NCI-H774 (cell line): ENCODE measurements at places on chromosomes 13 and 19.

GRCh38 chr13:45733361-45733760, 31.2 kb downstream of the CBY2 start:
- DNase-seq: no peak

GRCh38 chr13:113598081-113598410, 13.5 kb downstream of the TFDP1 start:
- no peak for DNase-seq

DNA sequence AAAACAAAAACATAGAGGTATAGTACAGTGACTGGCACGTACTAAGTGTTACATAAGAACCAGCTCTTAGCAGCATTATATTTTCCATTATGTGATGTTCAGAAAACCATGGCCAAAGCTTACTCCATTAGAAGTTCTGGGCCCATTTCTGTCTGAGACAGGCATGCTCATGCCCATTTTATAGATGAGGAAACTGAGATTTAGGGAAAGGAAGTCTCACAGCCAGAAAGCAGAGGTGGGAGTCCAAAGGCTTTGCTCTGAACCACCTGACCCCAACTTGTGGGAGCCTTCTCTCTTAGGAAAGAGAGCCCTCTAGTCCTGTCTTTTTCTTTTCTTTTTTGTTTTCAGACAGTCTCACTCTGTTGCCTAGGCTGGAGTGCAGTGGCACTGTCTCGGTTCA, 2.3 kb downstream of the AP2S1 start:
- DNase-seq: no peak

DNA sequence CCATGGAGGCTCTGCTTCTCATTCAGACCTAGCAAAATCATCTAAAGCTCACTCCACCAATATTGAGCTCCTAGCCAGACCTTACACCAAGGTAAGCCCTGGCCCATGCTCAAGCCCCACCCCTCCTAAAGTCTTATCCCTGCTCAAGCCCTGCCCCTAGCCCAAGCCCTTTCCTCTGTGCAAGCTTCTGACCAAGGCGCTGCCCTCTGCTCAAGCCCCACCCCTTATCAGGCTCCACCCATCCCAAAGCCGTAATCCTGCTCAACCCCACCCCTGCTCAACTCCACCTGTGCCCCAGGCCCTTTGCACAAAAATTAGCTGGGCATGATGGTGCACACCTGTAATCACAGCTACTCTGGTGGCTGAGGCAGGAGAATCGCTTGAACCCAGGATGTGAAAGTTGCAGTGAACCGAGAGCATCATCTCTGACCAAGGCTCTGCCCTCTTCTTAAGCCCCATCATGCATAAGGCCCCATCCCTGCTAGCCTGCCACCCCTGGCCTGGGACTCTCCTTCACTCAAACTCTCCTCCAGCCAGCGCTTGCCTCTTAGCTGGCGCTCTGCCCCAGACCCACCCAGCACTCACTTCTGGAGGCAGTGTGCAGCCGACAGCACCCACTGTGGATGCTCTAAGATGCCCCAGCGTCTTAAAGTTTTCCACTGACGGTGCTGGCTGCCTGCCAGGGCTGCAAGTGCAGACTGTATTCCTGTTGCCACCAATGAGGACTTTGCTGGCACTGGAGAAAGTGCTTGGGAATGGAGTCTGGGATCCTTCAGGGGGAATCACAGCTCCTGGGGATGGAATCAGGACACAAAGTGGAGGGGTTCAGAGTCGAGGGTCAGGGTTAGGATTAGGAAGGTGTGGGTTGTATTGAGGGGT, 16.5 kb downstream of the KLK4 start:
- no peak for DNase-seq

DNA sequence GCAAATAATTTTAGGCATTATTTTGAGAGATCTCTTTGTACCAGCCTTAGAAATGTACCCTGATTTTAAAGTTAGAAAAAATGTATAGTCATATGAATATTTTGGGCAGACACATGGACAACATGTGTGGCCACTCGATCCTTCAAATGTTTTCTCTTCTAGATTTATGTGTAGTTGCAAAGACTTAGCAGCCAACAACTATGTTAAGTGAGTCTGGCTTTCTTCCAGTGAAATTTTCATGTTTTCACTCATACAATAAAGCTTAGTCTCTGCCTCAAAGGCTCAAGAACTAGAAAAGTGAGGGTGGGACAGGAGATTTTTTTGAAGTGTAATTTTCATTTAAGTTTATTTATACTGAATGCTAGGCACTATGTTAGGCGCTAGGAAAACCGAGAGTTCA, 207.7 kb upstream of the DACH1 start:
- no peak for DNase-seq

DNA sequence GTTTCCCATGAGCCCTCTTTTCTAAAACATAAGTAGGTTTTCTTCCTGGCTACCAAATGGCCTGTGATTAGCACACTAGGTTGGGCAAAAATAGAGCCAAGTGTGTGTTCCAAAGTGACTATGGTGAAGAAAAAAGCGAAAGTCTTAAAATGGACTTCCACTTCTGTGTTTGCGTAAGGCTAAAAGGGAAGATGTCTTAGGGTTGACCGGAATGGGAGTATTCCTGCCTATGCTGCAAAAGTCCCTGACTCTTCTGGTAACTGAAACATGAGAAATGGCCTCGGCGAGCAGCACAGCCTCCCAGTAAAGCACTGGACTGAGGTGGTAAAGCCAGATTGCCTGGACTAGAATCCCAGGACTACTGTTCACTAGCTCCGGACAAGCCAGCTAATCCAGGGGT, 2.4 kb upstream of the FPR1 start:
- DNase-seq: no peak

GRCh38 chr13:47829690-47830089, 171.4 kb downstream of the SUCLA2 start:
- DNase-seq: no peak

DNA sequence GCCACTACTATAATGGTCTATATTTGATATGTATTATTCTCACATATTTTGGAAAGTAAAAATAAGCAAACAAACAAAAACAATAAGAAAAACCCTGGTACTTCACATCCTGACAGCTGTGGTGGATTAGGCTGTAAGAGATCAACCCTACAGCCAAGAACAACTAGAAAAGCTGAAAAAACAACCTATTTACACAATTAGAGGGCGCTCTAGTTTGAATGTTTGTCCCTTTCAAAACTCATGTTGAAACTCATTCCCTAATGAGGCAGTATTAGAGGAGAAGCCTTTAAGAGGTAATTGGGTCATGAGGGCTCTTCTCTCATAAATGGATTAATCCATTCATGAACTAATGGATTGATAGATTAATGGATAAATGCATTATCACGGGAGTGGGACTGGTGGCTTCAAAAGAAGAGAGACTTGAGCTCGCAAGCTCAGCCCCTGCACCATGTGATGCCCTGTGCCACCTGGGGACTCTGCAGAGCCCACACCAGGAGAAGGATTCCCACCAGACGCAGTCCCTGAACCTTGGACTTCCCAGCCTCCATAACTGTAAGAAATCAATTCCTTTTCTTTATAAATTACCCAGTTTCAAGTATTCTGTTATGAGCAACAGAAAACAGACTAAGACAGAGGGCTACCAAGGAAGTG, 733.9 kb upstream of the ARGLU1 start:
- DNase-seq: peak; percentile 72

GRCh38 chr19:48539503-48540096, 12.4 kb upstream of the SULT2B1 start:
- peak; percentile 90 for DNase-seq

- DNase-seq: no peak
Measured at GRCh38 chr13:51036418-51036817, 74.7 kb downstream of the C13orf42 start.

DNA sequence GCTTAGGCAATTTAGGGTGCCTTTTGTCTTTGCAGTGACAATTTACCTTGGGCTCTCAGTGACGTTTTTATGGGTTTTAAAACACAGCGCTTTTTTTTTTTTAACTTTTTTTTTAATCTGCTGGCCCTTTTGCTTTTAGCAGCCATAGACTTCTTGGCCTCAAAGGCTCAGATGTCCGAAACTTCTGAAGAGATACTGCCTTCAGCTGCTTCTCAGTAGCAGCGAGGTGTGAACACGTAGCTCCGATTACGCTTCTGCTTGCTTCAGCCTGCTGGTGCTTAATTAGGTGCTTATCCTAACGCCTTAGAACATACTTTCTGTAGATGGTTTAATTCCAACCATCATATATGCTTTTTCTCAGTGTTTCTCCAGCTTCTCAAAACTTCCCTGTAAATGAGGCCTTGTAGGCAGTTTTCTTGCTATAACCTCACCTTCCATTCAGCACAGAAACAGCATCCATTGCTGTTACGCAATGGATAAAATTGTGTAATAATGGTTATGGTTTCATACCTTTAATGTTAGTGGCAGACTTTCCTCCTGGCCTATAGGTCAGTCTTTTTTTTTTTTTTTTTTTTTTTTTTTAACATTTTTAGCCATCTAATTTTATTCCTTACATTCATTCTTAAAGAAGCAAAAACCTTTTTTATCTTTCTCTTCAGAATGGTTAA, 723.9 kb downstream of the GPC5 start:
- no peak for DNase-seq

- no peak for DNase-seq
Measured at GRCh38 chr13:29743201-29743786, 107.1 kb downstream of the UBL3 start.

DNA sequence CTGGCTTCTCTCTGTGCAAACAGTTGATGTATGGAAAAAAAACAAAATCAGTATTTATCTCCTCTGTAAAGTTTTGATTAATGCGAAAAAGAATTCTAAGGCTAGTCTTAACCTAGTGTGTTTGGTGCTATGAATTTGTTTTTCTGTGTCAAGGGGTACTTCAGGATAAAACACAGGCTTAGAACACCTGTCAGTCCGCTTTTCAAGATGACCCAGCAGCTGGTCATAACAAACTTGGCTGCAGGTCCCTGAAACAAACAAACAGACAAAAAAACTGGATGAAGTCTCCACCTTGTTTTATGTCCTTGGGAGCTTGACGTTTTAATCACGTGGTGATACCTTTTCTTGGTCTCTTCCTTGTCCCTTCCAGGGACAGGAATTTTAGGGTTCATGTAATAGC, 689.3 kb downstream of the UQCRFS1 start:
- peak; percentile 26 for DNase-seq

- no peak for DNase-seq
Measured at GRCh38 chr19:28426730-28427225, 786.2 kb downstream of the UQCRFS1 start.

DNA sequence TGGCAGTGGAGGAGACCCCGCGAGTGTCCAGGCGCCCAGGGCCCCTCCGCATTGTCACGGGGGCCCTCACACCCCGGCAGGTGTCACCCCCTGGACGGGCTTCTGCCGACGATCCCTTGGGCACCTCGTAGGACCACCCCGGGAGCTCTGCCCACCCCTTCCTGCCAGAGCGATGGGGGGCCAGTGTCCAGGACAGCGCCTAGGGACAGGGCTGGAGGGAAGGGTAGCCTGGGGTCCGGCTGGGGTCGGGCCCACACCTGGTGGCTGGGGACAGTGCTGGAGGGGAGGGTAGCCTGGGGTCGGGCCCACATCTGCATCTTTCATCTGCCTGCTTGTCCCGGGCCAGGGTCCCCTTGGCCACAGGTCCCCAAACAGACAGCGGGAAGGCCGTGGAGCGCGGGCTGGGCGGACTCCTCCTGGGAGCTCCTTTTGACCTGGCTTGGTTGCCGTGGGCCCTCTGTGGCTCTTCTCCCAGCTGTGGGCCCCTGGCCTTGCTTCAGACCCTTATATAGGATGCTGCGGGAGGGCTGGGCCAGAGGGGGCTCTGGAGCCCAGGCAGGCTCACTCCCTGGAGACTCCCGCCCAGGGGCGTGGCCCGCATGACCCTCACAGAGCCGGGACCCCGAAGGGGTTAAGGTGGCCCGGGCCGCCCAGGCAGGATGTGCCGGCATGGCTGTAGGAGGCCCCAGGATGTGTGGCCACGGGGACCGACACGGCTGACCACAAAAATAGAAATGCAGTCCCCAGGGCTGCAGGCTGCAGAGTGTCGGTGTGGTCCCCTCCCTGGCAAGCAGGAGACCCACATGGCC, 74.1 kb upstream of the MCF2L start:
- no peak for DNase-seq

- DNase-seq: no peak
Measured at GRCh38 chr19:47093841-47094240, 19.7 kb downstream of the ZC3H4 start.

GRCh38 chr13:35723053-35723461, 246.6 kb upstream of the MAB21L1 start:
- DNase-seq: no peak

DNA sequence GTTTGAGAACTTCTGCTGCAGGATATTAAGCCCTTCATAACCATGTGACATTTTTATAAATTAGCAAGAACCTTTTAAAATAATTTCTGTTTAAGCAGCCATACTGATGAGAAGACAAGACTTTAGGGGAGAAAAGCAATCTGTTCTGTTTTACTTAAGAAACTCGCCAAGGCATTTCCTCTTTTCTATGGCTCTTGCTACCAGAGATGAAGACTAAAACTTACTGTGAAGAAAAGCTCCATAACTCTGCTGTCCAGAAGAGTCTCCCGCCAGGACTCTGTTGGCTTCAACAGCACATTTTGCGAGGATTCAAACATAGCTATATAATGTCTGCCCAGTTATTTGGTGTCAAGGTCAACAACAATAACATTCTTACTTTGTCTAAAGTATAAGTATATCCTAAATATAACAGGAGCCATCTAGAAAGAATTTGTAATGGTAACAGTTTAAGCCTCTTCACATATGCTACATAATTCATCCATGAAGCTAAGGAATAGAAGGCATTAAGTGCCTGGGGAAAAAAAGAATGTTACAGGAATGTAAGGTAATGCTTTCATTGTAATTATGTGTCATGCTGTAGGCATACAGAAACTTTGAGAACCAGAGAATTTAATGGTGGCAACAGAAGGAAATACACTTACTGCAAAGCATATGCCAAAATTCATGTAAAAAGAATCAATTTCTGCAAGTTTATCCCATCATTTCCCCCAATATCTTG, 53.2 kb upstream of the EEF1AKMT1 start:
- no peak for DNase-seq

DNA sequence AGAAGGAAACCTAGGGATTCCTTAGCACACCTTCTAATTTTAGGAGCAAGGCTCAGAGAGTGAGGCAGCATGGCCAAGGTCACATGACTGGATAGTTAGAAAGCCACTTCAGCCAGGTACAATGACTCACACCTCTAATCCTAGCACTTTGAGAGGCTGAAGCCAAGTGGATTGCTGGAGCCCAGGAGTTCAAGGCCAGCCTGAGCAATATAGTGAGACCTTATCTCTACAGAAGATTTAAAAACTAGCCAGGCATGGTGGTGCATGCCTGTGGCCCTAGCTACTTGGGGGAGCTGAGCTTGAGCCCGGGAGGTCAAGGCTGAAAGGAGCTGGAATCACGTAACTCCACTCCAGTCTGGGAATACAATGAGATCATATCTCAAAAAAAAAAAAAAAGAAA, 69.2 kb downstream of the TEX26 start:
- no peak for DNase-seq

DNA sequence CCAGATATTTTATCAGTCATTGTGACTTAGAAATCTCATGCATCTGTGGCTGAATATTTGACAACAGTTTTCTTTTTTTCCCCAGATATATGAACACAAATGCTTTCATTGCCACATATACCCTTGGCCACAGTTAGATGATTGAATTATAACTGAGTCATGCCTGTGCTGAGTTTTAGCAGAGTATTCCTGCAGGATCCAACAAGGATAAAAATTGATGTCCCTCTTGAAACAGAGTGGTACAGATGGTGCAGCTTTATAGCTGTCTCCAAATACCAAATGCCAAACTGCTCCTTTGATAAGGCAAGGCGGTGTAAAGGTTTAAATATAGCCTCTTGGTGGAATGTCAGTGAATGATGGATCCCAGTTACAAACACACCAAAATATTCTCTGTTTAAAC, 428.5 kb downstream of the GPC6 start:
- DNase-seq: no peak
